ENCODE measurements at places on chromosomes 1 and 21.

GRCh38 chr1:242827538-242827937 lies 303.0 kb upstream of the PLD5 start:
- no peak for DNase-seq
- no peaks in the 10 kb centered on the region for H3K4me1 ChIP-seq
- H3K27ac ChIP-seq = no peak overlapping the region
- H3K4me3 ChIP-seq = no peak overlapping the region
- H3K27me3 ChIP-seq = peaks cover 4% of the 10 kb centered on the region

GRCh38 chr1:10679496-10680220 lies 116.8 kb downstream of the CASZ1 start:
- no peak for DNase-seq
- no peak overlapping the region for H3K4me3 ChIP-seq
- peaks cover 7% of the 10 kb centered on the region for H3K27me3 ChIP-seq
- no peaks in the 10 kb centered on the region for H3K4me1 ChIP-seq
- H3K36me3 ChIP-seq = no peaks in the 10 kb centered on the region
- no peak overlapping the region for H3K27ac ChIP-seq

GRCh38 chr1:84736445-84736844 lies 46.2 kb upstream of the SSX2IP start:
- peaks cover 16% of the 10 kb centered on the region for H3K27me3 ChIP-seq
- no peak overlapping the region for H3K4me3 ChIP-seq
- no peaks in the 10 kb centered on the region for H3K4me1 ChIP-seq
- H3K36me3 ChIP-seq = no peaks in the 10 kb centered on the region

DNA sequence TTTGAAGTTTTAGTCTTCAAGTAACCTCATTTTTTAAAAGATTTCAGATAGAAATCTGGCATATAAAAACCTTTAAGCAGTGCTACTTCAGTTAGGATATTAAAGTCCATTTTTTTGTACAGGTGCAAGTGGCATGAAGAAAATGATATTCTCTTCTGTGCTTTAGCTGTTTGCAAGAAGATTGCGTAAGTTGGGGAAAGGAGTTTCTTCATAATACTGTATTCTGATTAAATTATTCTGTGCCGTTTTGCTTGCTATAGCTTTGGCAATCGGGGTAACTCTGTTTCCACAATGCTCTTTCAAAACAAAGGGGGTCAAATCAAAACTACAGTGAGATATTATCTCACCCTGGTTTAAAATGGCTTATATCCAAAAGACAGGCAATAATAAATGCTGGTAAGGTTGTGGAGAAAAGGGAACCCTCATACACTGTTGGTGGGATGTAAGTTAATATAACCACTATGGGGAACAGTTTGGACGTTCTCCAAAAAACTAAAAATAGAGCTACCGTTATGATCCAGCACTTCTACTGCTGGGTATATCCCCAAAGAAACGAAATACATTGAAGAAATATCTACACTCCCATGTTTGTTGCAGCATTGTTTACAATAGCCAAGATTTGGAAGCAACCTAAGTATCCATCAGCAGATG lies 27.1 kb downstream of the MAEL start:
- DNase-seq = no peak
- H3K27ac ChIP-seq = no peak overlapping the region
- H3K4me1 ChIP-seq = peaks cover 2% of the 10 kb centered on the region
- H3K27me3 ChIP-seq = peaks cover 6% of the 10 kb centered on the region

- H3K27me3 ChIP-seq = no peaks in the 10 kb centered on the region
- no peak for DNase-seq
- no peaks in the 10 kb centered on the region for H3K36me3 ChIP-seq
- H3K27ac ChIP-seq = no peak overlapping the region
- H3K4me3 ChIP-seq = no peak overlapping the region
These were observed 705.7 kb upstream of the RGS18 start for GRCh38 chr1:191452586-191452985.

DNA sequence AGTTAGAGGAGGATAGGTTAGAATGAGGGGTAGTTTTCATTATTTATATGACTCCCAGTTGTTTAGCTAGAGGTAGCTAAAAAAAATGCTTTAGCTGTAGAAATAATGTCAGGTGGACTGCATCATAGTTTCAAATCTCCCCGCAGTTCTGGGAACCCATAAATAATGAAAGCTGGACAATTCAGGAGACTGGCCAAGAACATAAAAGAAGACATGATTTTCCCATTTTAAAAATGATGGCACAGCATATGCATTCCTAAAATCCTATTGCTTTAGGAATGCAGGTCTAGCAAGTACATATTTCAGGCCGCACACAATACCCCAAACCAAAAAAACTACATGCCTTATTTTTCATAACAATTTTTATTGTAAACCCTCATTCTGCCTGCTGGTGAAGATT lies 143.3 kb downstream of the CTH start:
- no peak overlapping the region for H3K27ac ChIP-seq
- DNase-seq = no peak
- no peaks in the 10 kb centered on the region for H3K36me3 ChIP-seq
- no peaks in the 10 kb centered on the region for H3K27me3 ChIP-seq
- no peak overlapping the region for H3K4me3 ChIP-seq
- H3K4me1 ChIP-seq = no peaks in the 10 kb centered on the region

GRCh38 chr1:168811176-168811575 lies 82.2 kb upstream of the DPT start:
- DNase-seq = no peak
- H3K4me3 ChIP-seq = no peak overlapping the region
- no peaks in the 10 kb centered on the region for H3K36me3 ChIP-seq
- no peak overlapping the region for H3K27ac ChIP-seq
- H3K4me1 ChIP-seq = no peaks in the 10 kb centered on the region
- peaks cover 10% of the 10 kb centered on the region for H3K27me3 ChIP-seq

DNA sequence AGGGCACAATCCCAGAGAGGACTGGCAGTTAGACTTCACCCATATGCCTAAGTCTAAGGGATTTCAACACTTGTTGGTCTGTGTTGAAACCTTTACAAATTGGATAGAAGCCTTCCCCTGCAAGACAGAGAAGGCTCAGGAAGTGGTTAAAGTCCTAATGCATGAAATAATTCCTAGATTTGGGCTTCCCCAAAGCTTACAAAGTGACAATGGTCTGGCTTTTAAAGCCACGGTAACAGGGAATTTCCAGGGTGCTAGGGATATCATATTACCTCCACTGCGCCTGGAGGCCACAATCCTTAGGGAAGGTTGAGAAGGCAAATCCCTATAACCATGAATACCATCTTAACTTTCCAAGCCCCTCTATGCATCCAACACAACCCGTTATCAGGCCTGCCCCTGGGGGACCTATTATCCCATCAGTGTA lies 3.3 kb upstream of the FMO4 start:
- no peak for DNase-seq
- H3K27me3 ChIP-seq = peaks cover 2% of the 10 kb centered on the region
- no peak overlapping the region for H3K27ac ChIP-seq
- no peak overlapping the region for H3K4me3 ChIP-seq
- peaks cover 14% of the 10 kb centered on the region for H3K4me1 ChIP-seq
- H3K36me3 ChIP-seq = no peaks in the 10 kb centered on the region

DNA sequence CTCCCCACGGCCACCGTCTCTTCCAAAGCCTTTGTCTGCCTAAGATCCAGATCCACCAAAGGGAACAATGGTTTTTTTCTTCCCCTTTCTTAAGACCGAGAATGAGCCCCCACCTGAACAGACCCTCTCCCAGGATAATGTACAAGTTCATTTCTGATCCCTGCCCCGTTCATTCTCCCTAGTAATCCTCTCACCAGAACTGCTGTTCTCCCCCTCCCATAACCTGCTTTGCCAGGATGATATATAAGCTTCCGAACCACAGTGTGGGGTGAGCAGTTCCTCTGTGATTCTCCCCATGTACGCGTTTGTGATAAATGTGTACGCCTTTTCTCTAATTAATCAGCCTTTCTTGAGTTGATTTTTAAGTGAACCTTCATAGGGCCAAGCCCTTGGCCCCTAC lies 4.9 kb downstream of the RD3 start:
- H3K4me3 ChIP-seq = no peak overlapping the region
- peaks cover 26% of the 10 kb centered on the region for H3K27me3 ChIP-seq
- DNase-seq = no peak
- no peak overlapping the region for H3K27ac ChIP-seq
- H3K4me1 ChIP-seq = no peaks in the 10 kb centered on the region

DNA sequence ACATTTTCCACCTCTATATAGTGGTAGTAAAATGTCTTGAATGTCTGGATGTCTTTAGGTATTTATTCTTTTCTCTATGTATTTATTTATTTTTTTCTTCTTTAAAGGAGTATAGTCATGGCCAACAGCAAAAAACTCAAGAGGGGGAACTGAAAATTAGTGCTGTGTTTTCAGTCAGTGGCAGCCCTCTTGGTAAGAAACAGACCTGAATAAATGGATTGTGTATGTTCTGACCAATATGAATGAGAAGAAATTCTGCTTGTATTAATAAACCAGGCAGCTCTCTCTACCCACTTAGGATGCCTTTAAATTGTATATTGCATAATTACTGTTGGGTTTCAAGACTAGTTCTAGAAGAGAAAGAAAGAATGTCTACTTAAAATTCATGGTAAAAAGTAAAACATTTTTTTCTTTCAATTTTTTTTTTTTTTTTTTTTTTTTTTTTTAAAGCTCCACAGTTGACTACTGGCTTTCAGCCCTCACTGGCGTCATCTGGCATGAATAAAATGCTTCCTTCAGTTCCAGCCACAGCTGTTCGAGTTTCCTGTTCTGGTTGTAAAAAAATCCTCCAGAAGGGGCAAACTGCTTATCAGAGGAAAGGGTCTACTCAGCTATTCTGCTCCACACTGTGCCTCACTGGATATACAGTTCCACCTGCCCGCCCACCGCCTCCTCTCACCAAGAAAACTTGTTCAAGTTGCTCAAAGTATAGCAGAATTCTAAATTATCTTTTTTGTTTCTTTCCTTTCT lies 101.6 kb downstream of the ZMYM4 start:
- no peaks in the 10 kb centered on the region for H3K4me1 ChIP-seq
- no peak for DNase-seq
- H3K27ac ChIP-seq = no peak overlapping the region
- H3K4me3 ChIP-seq = no peak overlapping the region

GRCh38 chr1:209403921-209404320 lies 179.6 kb upstream of the CAMK1G start:
- H3K4me3 ChIP-seq = no peak overlapping the region
- no peaks in the 10 kb centered on the region for H3K4me1 ChIP-seq
- H3K27me3 ChIP-seq = peaks cover 5% of the 10 kb centered on the region
- DNase-seq = no peak

DNA sequence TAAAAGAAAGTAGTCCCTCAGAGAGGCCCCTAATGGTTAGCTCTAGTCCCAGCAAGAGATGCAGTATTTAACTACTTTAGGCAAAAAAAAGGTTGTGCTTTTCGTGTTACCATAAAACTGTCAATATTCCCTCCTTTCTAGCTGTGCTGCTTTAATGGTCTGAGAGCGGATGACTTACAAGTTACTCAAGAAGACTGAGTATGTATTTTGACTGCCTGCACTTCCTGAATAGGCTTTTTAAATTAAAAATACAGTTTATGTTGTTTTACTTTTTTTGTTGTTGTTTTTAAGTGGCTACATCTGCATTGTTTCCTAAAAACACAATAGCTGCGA lies 152.2 kb downstream of the NFIA start:
- H3K27me3 ChIP-seq = no peaks in the 10 kb centered on the region
- H3K27ac ChIP-seq = no peak overlapping the region
- DNase-seq = no peak
- H3K36me3 ChIP-seq = no peaks in the 10 kb centered on the region
- H3K4me1 ChIP-seq = no peaks in the 10 kb centered on the region
- no peak overlapping the region for H3K4me3 ChIP-seq

- no peaks in the 10 kb centered on the region for H3K27me3 ChIP-seq
- DNase-seq = no peak
- no peak overlapping the region for H3K27ac ChIP-seq
- no peaks in the 10 kb centered on the region for H3K4me1 ChIP-seq
- H3K4me3 ChIP-seq = no peak overlapping the region
These were observed 38.8 kb upstream of the EPHA8 start for GRCh38 chr1:22524481-22524880.

GRCh38 chr1:73811798-73812197 lies 386.2 kb downstream of the LRRIQ3 start:
- H3K27me3 ChIP-seq = no peaks in the 10 kb centered on the region
- H3K4me1 ChIP-seq = no peaks in the 10 kb centered on the region
- no peaks in the 10 kb centered on the region for H3K36me3 ChIP-seq
- no peak overlapping the region for H3K27ac ChIP-seq
- no peak overlapping the region for H3K4me3 ChIP-seq

- no peak overlapping the region for H3K4me3 ChIP-seq
- H3K4me1 ChIP-seq = peaks cover 2% of the 10 kb centered on the region
- no peak overlapping the region for H3K27ac ChIP-seq
- peaks cover 86% of the 10 kb centered on the region for H3K27me3 ChIP-seq
- no peaks in the 10 kb centered on the region for H3K36me3 ChIP-seq
These were observed 12.8 kb upstream of the LMX1A start for GRCh38 chr1:165369255-165369848.

- no peak overlapping the region for H3K27ac ChIP-seq
- peaks cover 42% of the 10 kb centered on the region for H3K4me1 ChIP-seq
- no peak overlapping the region for H3K4me3 ChIP-seq
These were observed 1.4 kb upstream of the SLC19A2 start for GRCh38 chr1:169487133-169487532.

DNA sequence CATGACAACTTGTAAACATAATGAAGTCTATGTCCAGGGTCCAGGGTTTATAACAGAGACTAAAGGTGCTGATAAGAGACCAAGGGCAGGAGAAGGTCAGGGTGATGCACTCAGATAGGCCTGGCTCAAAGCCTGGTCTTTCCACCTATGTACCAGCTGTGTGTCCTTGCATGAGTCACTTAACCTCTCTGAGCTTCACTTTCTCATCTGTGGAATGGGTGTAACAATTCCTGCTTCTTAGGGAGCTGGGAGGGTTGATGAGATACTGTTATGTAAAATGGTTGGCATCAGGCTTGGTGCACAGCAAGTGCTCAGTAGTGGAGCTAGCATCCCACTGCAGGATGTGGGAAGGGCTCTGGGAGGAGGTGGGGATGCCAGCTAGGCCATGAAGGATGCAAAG lies 143.7 kb upstream of the CSF3R start:
- H3K4me3 ChIP-seq = no peak overlapping the region
- DNase-seq = no peak
- peaks cover 18% of the 10 kb centered on the region for H3K27me3 ChIP-seq
- H3K4me1 ChIP-seq = peaks cover 2% of the 10 kb centered on the region

- no peak for DNase-seq
- no peaks in the 10 kb centered on the region for H3K36me3 ChIP-seq
- H3K4me3 ChIP-seq = no peak overlapping the region
- no peak overlapping the region for H3K27ac ChIP-seq
- H3K27me3 ChIP-seq = no peaks in the 10 kb centered on the region
- H3K4me1 ChIP-seq = peaks cover 11% of the 10 kb centered on the region
These were observed 23.9 kb upstream of the KCTD3 start for GRCh38 chr1:215543191-215543606.

GRCh38 chr1:48025076-48025475 lies 27.9 kb upstream of the TRABD2B start:
- no peak overlapping the region for H3K4me3 ChIP-seq
- DNase-seq = no peak
- no peaks in the 10 kb centered on the region for H3K36me3 ChIP-seq
- H3K4me1 ChIP-seq = no peaks in the 10 kb centered on the region
- H3K27ac ChIP-seq = no peak overlapping the region
- peaks cover 16% of the 10 kb centered on the region for H3K27me3 ChIP-seq

- H3K36me3 ChIP-seq = peaks cover 11% of the 10 kb centered on the region
- no peak for DNase-seq
- H3K27me3 ChIP-seq = no peaks in the 10 kb centered on the region
- H3K27ac ChIP-seq = no peak overlapping the region
These were observed 132.6 kb downstream of the NTPCR start for GRCh38 chr1:233082778-233083550.

All from activated naive CD4-positive, alpha-beta T cell treated with anti-CD3 and anti-CD28 coated beads, Interleukin-2, amount 10 ng/mL, durations not matched to agents 7 days and 5 days (primary cell).